Activated gamma-delta T cell (primary cell): ENCODE measurements at places on chromosomes 1 and 21.

GRCh38 chr1:172810480-172811175, 151.7 kb downstream of the FASLG start:
- no peak for DNase-seq

DNA sequence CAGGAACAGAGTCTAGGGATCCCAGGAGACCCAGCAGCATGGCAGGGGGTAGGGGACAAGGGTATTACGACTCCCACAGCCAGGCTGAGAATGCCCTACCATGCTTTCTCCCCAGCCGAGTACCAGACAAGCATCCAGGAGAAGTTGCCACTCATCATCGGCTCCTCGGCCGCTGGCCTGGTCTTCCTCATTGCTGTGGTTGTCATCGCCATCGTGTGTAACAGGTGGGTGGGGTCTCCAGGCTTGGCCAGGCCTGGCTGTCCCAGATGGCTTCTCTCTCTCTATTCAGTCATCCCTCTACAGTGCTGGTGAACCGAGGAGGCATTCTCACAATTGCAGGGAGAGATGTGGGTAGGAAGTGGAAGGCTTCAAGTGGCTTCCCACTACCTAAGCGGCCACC, 77.3 kb downstream of the LACTBL1 start:
- DNase-seq, result no peak

GRCh38 chr1:221809091-221810029, 67.5 kb upstream of the DUSP10 start:
- DNase-seq, result no peak

GRCh38 chr1:214550013-214550856, 1.2 kb downstream of the PTPN14 start:
- no peak for DNase-seq

DNA sequence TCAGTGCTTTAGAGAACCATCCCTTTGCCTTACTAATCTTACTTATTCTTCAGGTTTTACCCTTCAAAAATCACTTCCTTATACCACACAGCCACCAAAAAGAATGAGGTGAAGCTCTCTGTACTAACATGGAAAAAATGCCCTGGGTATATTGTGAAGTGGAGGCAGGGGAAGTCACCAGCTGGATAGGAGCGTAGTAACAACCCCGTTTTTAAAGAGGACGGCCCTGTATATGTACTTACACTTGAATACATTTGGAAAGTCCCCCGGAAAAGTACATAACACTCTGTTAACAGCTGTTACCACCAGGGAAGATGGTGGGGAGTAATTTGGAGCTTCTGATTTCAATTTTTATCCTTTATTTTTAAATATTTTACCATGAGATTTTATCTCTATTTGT, 28.2 kb upstream of the KHDRBS1 start:
- no peak for DNase-seq

DNA sequence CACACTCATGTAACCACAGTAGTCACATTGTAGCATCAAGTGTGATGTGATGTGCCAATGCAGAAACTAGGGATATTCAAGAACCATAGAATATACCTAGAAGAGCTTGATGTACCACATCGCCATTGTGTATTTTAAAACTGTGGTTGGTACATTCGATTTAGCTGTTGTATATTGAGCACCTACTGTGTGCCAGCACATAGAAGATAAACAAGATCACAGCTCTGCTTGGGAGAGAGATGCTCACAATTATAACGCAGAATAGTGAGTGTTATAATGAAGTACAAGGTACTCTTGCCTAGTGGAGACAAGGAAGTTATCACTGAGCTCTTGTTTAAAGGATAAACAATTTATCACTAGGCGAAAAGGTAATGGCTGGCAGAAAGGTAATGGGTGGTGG, 4.7 kb downstream of the BTF3L4 start:
- DNase-seq, result no peak

DNA sequence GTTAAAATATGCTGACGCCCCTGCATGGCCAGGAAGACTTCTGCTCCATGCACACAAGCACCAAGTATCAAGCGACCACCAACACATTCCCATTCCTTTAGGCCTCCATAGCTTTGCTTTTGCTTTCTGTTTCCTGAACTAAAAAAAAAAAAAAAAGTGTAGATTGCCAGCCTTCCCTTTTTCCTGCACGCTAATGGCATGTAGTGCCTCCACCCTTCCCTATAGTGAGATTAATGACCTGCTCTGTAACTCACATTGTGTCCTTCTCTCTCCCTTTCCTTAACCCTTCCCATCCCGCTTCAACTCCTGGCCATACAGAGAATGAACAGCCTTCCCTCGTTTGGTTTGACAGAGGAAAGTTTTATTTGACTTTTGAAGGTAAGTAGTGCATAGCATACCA, 57.1 kb upstream of the DYNLT5 start:
- no peak for DNase-seq

- DNase-seq, result no peak
Measured at GRCh38 chr1:27632387-27633297, 2.3 kb downstream of the FGR start.

DNA sequence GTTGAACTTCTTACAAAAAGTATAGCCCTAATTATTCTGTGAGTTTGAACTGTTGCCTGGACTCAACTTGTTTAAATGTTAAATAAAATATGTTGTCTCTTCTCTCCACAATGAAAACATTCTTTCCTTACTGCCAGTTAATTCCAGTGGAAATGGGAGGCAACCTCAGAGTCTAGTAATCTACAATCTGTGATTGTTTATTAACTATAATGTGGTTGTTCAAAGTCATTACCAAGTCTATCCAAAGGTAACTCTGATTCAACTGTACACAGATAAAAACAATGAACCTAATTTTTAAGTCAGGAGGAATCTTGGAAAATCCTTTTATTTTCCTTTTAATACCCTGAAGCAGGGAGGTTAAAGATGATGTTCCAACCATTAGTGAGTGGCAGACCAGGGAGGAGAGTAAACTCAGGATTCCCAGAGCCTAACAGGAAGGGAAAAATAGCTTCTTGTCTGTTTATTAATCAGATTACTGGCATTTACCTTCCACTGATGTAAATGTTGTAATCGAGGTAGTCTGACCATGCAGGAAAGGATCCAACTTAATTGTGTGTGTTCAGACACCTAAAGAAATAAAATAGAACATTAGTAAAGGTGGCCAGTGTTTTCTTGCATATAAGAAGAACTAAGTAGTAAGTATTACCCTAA, 57.1 kb upstream of the TBX15 start:
- DNase-seq, result no peak

DNA sequence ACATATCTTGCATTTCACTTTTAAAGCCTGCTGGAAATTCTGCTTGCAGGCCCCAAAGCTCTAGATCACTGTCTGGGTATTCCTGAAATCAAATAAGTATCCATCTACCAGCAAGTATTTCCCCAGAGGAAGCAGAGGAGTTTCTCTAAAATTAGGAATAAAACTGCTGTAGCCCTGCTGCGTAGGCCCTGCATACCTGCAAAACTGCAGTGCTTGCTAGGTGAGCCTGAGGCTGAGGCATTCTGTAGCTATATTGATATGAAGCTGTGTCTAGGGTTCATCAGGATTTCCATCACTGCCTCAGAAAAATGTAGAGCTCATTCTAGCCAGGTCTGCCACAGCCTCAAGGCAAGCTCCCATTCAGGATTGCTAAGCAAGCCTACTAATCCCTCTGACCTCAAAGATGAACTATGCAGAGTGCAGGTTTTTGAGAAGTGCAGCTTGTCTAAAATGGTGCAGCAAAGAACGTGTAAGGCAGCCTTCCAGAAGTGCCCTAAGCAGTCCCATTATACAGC, 28.7 kb downstream of the NPHS2 start:
- no peak for DNase-seq

- no peak for DNase-seq
Measured at GRCh38 chr1:72283022-72283306, 625 bp upstream of the NEGR1 start.

- no peak for DNase-seq
Measured at GRCh38 chr1:161266202-161266601, 7.7 kb downstream of the PCP4L1 start.

DNA sequence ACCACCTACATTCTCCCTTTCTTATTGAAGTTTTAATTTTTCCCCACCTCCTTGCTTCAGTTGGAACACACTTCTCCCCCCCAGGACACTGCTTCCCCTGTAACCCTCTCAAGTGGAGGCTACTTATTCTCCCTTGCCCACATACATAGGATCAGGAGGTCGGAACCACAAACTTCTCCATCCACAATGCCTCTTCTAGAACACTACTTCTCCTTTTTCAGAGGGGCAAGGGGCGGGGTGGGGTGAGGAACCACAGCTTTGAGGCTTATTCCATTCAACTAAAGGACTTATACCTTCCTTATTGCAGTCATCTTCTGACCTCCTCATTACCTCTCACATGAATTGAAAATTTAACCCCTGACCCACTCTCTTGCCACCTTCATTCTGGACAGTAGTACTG, 81.3 kb downstream of the NEK7 start:
- no peak for DNase-seq

GRCh38 chr1:16082283-16083038, 9.0 kb upstream of the FAM131C start:
- DNase-seq, result no peak

GRCh38 chr21:25911730-25912401, 177.1 kb downstream of the GABPA start:
- DNase-seq, result no peak

- DNase-seq, result no peak
Measured at GRCh38 chr1:52072291-52072690, 16.2 kb downstream of the BTF3L4 start.

GRCh38 chr1:32464191-32464715, 619 bp upstream of the ZBTB8B start:
- no peak for DNase-seq

DNA sequence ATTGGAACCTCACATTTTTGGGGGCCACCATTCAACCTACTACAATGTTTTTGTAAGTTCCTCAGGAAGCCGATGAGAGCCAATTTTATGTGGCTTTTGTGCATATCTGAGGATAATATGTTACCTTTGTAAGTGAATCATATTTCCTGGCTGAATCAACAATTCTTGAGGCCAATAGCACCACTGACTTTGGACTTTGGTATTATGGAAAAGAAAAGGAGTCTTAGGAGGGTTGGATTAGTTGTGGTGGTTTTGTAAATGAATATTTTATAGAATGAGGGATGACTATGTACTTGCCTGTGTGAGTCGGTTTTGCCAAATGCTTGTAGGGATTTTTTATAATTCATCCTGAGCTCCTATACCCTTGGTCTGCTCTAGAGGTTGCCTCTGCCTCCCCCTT, 181.5 kb upstream of the HMGB4 start:
- DNase-seq, result no peak

- DNase-seq, result no peak
Measured at GRCh38 chr1:116113615-116114014, 2.4 kb downstream of the MAB21L3 start.

DNA sequence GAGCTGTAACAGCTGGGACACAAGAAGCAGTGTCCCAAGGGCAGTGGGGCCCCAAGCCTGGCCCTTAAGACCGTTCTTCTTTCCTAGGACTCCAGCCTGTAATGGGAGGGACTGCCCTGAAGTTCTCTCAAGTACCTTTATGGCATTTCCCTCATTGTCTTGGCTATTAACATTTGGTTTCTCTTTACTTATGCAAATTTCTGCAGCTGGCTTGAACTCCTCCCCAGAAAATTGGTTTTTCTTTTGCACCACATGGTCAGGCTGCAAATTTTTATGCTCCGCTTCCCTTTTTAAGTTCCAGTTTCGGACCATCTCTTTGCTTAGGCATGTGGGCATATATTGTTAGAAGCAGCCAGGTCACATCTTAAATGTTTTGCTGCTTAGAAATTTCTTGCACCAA, 3.1 kb upstream of the MROH9 start:
- DNase-seq, result no peak

DNA sequence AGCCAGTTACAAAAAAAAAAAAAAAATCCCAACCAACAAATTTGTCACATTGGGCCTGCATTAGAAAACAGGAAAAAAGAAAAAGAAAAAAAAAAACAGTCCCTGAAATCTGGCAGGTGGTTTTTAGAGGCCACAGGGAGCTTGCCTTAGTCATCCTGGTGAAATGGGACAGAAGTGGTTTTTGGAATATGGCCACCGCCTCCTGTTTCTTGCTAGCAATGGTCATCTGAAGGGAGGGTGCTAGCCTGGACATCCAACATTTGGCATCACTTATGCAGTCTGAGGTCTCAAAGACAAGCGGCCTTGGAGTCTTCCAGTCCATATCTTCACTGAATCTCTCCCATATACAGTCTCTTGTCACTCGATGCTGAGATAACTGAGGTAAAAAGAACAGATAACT, 20.1 kb upstream of the NKAIN1 start:
- DNase-seq, result no peak

- DNase-seq, result no peak
Measured at GRCh38 chr1:167198518-167199133, 22.1 kb upstream of the POU2F1 start.

DNA sequence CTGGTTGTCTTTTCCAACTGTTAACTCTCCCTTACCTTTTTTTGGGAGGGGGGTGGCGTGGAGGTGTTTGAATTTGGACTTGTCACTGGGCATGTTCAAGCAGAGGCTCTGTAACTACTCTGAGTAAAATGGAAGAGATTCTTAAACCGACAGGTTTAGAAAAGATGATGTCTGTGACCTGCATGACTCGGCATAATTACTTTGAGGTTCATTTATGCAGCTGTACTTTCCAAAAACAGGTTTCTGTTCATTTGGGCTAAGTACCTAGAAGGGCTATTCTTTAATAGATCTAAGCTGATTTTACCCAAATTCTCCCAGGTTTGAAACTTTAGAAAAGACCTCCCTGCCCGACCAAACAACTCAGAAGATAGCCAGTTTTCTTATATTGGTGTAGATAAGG, 80.3 kb downstream of the SLC35A3 start:
- DNase-seq, result no peak

- DNase-seq, result no peak
Measured at GRCh38 chr1:165592945-165593823, 37.9 kb upstream of the MGST3 start.

- no peak for DNase-seq
Measured at GRCh38 chr1:7325254-7325653, 445.8 kb upstream of the VAMP3 start.
